ENCODE measurements at places on chromosomes 12 and 14. TPM values are rescaled to one million over a fixed set of nuclear protein-coding genes. Genes with fewer than 3 reads are reported as not detected.

GRCh38 chr14:79997509-79998208, 213.6 kb downstream of the DIO2 start:
- DNase-seq, result no peak

DDX24 gene
- total RNA-seq, result 110 TPM

SMIM41 gene
- not detected for total RNA-seq

DNA sequence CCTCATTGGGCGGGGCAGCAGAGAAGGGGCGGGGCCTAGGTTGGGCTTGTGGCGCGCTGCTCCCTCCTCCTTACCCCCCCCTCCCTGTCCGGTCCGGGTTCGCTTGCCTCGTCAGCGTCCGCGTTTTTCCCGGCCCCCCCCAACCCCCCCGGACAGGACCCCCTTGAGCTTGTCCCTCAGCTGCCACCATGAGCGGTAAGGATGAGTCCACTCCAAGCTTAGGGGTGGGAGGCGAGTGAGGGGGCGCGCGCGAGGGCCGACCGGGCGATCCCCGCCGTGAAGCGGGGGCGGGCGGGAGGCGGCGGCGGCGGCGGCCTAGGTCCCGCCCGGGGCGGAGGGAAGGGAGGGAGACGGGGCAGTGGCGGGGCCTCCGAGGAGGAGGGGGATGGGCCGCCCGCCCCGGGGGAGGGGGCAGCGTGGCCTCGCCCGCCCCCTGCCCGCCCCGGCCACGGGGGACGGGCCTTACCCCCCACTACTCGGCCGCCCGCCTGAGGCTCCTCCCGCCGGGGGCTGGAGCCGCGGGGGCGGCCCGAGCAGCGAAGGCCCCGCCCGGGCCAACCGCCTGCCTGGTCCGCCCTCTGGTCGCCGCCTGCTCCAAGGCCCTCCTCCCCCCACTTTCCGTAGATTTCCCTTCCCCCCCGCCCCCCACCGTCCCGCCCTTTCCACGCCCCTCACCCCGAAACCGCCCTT, at the start of gene SP1:
Gene SP1, plus strand, starts transcription at position 73 of the 690 bp plus-strand sequence. Its CDS starts 116 bp downstream, at position 189.
- peak; percentile 77 for DNase-seq

DNA sequence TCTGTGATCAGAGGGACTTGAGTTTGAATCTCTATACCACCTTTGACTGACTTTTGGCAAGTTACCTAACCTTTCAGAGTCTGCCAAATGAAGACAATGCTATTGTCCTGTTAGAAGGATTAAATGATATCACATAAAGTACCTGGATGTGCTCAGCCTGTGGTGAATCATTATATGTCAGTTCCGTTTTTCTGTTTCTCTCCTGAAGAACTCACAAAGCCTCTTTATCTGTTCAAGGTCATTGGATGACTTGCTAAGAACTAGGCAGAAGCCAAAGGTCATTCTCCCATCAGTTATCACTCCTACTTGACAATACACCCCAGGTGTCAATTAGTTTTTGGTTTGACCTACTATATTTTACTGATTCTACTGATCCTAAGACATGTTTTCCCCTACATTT, 174.6 kb downstream of the CACNA1C start:
- no peak for DNase-seq

ARMH4 gene
- total RNA-seq, result 0.90 TPM

All from H4 (cell line).